Testis (tissue), 5 donors: ENCODE measurements at places on chromosomes 1 and 21.

GRCh38 chr1:58318157-58319005, 228.1 kb downstream of the OMA1 start:
- no peak for DNase-seq

- no peak for DNase-seq
Measured at GRCh38 chr1:15346346-15347030, 63.2 kb upstream of the EFHD2 start.

DNA sequence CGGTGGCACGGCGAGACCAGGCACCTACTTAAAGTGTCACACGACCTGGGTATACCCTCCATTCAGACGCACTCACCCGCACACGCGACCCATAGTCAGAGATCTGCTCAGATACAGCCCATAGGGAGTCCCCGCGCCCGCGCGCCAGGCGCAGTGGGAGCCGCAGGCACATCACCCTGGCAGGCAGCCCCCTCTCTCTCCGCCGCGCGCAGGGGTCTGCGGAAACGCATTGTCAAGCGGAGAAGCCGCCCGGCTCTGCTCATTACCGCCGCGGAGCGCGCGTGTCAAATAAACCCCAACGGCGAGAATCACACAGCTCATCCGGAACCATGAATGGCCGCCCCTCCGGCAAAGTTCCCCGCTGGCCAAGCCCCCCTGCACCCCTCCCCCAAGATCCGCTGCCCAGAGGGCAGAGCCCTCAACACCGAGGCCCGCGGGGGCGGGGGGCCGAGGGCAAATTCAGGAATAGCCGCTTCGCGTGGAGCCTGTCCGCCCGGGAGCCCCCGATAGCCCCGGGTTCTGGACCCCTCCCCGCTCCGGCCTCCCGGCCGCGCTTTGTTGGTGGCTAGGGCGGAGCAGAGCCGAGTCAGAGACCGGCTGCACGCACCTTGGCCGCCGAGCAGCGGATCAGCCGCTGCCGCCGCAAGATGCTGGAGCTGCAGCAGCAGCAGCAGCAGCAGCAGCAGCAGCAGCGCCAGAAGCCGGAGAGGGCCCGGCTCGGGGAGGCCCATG, 522 bp downstream of the LRP8 start:
- DNase-seq = no peak

DNA sequence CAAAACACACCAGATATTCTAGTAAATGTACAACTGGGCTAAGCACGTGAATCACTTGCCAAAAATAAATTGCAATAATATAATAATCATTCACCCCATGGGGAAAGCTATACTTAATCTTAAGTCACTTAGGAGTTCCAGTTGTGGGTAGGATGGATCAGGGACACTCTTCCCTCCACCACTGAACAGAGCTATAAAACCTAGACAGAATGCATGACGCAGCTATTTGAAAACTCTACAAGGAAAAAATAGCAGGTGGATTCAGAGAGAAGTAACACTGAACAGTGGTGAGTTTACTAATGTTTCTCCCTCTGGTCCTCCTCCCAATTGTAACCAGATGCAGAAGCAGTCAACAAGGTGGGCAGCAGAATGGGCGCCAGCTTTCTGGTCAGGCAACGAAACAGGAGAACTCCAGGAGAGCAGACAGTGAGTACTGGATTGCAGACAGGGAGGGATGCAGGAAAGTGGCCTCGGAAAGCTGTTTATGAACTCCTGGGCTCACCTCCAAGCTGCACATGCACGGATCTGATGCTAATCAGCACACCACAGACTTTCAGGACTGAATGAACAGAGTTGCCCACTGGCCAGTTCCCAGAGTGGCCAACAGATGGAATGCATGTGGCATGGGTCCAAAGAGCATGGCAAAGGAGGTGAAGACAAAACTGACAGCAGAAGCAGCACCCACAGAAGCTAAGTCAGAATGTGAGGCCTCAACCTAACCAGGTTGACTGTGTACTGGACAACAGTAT, 41.4 kb downstream of the TARBP1 start:
- no peak for DNase-seq

DNA sequence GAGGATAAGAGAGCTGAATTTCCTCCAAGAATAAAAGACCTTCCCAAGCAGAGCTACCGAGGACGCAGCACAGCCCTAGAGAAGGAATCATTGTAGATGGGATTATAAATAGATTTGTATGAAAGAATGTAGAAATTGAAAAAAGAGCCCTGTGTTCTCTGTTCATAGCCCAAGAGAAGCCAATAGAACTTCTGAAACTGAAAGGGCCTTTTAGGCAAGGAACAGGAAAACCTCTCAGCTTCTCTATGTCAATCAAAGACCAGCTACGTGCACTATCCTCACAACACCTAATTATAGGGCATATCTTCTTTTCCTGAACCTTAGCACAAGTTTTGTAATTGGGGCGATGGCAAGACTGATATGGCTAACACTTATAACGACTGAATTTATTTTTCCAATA, 192.4 kb upstream of the RNPC3 start:
- DNase-seq = no peak

DNA sequence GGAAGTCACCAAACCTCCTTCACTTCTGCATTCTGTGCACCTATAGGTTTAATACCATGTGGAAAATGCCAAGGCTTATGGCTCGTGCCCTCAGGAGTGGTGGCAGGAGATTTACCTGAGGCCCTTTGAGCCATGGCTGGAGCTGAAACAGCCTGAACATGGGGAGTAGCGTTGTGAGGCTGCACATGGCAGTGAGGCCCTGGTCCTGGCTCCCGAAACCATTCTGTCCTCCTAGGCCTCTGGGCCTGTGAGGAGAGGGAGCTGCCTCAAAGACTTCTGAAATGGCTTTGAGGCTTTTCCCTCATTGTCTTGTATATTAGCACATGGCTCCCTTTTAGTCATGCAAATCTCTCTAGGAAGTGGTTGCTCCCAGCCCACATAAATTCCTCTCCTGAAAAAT, 20.6 kb downstream of the PTGFR start:
- no peak for DNase-seq

GRCh38 chr1:44810101-44810761, 1.9 kb downstream of the BTBD19 start:
- DNase-seq = peak; percentile 81

GRCh38 chr1:206021008-206021625, 2.6 kb downstream of the CTSE start:
- DNase-seq = no peak

DNA sequence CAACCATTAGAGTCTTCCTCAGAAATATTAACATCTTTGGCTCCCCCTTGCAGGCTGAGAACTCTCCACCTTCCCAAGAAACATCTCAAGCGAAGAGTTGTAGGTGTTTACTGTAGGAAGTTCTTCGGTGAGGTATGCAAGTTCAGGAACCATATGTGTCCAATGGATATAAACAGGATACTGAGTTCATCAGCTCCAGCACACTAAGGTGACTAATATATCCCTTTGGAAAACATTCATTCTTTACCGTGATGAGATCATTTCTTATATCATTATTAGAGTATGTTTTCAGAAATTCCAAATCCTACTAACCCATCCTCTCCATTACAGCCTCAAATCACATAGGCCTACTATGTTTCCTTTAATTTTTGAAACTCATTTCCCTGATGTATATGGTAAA, 37.3 kb upstream of the PRMT6 start:
- no peak for DNase-seq

DNA sequence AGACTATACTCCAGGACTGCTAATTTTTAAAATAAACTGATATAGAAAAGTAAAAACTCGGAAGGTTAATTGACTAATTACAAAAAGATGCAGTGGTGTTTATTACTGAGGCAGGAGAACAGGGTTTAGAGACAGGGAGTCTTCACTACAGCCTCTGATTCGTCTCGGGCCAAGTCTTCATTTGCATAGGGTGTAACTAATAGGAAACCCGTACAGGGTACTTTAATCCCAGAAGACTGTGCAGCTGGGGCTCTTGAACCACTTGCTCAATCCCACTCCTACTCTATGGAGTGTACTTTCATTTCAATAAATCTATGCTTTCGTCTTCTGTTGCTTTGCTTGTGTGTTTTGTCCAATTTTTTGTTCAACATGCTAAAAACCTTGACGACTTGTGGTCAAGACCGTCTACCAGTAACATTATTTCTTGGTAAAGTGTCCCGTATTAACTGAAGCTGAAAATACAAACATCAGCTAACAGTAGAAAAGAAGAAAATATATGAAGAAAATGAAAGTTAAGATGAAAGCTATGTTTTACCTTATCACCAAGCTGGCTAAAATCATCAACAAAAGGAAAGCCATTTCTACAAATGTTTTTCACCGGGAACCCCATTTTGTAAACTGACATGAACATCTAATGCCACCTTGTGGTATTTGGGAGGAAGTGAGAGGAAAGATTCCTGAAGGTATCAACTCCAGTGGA, 8.0 kb downstream of the SDHB start:
- DNase-seq = peak; percentile 52

- DNase-seq = peak; percentile 57
Measured at GRCh38 chr1:99645699-99646531, at the start of gene PALMD. TSS of gene PALMD (plus strand) at chr1:99646113. CDS start at chr1:99646318, 205 bp downstream.

GRCh38 chr1:223717695-223718363, 5.5 kb downstream of the CAPN2 start:
- no peak for DNase-seq

- no peak for DNase-seq
Measured at GRCh38 chr1:197912739-197913494, 4.3 kb upstream of the LHX9 start.

GRCh38 chr1:108861566-108861965, 4.7 kb upstream of the AKNAD1 start:
- DNase-seq = no peak

- no peak for DNase-seq
Measured at GRCh38 chr1:8303141-8303540, 14.8 kb upstream of the SLC45A1 start.

GRCh38 chr1:210264496-210265380, 32.1 kb downstream of the SERTAD4 start:
- no peak for DNase-seq

DNA sequence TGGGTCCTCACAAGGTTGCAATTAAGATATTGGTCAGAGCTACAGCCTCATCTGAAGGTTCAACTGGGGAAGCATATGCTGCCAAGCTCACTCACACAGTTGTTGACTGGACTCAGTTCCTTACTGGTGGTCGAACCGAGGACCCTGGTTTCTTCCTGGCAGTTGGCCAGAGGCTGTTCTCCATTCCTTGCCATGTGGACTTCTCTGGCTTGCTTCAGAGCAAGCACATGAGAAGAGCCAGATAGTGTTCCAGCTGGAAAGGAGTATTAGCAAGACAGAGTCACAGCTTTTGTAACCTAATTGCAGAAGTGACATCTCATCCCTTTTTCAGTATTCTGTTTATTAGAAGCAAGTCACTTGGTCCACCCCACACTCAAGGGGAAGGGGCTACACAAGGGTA, 23.6 kb downstream of the POU2F1 start:
- DNase-seq = no peak

GRCh38 chr1:161071886-161072371, 2.2 kb upstream of the ARHGAP30 start:
- peak; percentile 76 for DNase-seq

GRCh38 chr1:42146626-42147320, 6.4 kb upstream of the GUCA2B start:
- peak; percentile 85 for DNase-seq

- DNase-seq = no peak
Measured at GRCh38 chr1:227654858-227655752, 80.0 kb downstream of the JMJD4 start.
